NCI-H2107 (cell line): ENCODE measurements at places on chromosomes 3 and 15.

GRCh38 chr3:99013077-99013476, 111.6 kb upstream of the DCBLD2 start:
- no peak for DNase-seq

- DNase-seq: no peak
Measured at GRCh38 chr15:62566248-62566647, 401.2 kb upstream of the C2CD4B start.

DNA sequence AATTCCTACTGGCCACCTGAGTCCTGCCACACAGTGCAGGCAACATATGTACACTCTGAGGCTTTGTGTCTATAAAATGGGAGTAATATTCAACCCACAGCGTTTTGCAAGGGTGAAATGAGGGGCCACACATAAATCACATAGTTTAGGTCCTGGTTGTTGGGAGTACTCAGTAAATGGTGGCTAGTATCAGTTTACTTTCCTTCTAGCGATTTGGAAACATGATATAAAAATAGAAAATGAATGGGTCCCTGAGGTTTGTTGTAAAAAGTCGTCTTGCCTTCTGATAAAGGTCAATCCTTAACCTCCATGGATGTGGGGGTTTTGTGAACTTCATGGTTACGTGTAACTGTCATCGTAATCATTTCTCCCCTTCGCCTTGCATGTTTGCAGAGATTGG, 472.4 kb downstream of the EPHB1 start:
- no peak for DNase-seq

- no peak for DNase-seq
Measured at GRCh38 chr3:118144919-118145318, 889.7 kb downstream of the IGSF11 start.

DNA sequence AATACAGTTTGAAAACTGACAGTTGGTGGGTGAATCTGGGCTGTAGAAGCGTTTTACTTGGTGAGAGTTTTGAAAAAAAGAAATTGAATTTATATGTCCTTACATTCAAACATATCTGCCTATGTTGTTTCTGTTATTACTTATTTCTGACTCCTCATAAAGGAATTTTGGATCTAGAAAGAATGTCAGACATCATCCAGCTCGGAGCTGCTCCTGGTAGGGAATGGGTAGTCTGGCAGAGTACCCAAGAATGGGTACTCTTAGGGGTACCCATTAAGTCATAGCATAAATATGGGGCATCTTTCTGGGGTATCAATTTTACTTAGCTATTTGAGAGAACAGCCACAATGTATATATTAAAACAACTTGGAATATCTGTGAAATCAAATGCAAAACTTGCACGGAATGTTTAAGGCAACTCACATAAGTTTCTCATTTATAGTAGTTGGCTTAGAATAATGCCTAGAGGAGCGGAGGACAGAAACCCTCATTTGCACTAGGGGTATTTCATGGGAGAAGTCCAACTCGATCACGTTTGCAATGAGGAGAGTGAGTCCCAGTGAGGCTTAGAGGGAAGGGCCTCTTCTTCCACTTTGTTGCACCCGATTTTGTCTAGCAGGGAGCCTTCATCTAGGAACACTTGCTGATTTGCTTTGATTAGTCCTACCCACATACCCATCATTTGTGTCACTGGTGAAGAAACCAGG, 2.4 kb upstream of the LARP6 start:
- DNase-seq: no peak

DNA sequence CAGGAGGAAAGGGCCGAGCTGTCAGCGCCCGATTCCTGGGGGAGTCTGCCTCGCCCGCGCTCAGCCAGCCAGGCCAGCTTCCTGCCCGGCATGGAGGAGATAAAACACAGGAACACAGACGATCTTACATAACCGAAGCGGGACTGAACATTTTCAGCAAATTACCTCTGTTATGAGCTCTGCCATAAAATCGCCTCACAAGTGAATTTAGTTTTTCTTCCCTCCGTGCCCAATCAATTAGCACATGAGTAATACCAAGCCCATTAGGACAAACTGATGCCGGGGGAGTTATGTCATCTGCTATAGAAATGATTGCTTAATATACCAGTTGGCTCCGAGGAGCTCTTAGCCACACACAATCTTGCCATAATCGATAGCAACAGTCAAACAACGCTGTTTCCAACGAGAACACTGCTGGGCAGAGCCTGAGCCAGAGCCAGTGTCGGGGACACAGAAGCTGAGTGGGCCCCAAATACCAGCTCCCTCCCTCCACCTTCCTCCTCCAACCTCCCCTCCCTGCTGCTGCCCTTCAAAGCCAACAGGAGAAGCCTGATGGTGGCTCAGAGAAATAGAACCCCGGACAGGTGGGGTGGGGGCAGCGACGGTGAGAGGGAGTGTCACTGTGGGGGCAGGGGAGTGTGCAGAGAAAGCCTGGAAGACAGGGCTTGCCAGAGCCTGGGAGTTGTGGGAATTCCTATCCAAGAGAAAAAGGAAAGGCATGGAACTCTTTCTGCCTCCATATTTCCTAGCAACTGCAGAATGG, 279.4 kb upstream of the TLE3 start:
- DNase-seq: no peak

DNA sequence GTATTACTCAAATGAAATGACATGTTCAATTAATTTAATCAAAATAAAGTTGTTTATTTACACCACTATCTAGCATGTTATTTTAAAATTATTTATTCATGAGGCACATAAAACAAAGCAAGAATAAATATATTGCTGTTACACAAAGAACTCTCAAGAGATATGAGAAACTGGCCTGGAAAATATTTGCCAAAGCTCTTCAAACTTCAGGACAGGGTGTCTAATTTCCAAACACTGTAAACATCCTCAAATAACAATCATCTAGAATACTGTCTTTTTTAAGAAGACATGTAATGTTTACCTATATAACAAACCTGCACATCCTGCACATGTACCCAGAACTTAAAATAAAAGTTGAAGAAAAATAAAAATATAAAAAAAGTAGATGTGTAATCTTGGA, 876.6 kb downstream of the TUSC7 start:
- DNase-seq: no peak

- DNase-seq: no peak
Measured at GRCh38 chr3:179149406-179149867, 1.3 kb downstream of the PIK3CA start.

GRCh38 chr15:98878172-98878571, 129.4 kb downstream of the PGPEP1L start:
- no peak for DNase-seq

GRCh38 chr3:123287962-123288302, 86.2 kb downstream of the SEC22A start:
- DNase-seq: peak; percentile 17

DNA sequence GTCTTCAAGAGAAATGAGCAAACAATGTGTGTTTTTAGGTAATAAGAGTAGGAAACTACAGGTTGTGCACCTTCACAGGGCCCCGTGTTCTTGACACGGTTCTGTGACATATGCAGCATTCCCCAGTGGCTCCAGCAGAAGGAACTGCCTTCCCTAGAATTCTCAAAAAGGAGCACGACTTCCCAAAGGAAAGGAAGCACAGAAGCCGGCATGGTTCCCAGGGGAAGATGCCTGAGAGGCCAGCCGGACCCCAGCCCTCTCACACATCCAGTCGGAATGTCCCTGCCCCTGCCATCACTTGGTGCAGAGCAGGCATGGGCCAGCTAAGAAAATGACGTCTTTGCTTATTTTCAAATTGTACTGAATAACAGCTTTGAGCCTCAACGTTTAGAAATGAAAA, 187.3 kb upstream of the NSMCE3 start:
- DNase-seq: no peak

GRCh38 chr15:43872416-43873020, 45.7 kb downstream of the WDR76 start:
- no peak for DNase-seq

DNA sequence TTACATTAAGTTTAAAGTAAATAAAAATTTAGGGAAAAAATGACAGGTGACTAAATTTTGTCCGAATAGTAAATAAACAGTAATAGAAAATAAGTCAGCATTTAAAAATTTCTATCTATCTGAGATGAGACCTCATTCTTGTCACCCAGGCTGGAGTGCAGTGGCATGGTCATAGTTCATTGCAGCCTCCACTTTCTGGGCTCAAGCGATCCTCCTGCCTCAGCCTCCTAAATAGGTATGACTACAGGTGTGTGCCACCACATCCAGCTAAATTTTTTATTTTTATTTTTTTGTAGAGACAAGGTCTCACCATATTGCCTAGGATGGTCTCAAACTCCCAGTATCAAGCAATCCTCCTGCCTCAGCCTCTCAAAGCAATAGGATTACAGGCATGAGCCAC, 7.8 kb downstream of the KPNA4 start:
- no peak for DNase-seq

GRCh38 chr3:13475871-13476590, 4.1 kb upstream of the HDAC11 start:
- no peak for DNase-seq

- DNase-seq: no peak
Measured at GRCh38 chr3:67719333-67719732, 64.9 kb upstream of the SUCLG2 start.

DNA sequence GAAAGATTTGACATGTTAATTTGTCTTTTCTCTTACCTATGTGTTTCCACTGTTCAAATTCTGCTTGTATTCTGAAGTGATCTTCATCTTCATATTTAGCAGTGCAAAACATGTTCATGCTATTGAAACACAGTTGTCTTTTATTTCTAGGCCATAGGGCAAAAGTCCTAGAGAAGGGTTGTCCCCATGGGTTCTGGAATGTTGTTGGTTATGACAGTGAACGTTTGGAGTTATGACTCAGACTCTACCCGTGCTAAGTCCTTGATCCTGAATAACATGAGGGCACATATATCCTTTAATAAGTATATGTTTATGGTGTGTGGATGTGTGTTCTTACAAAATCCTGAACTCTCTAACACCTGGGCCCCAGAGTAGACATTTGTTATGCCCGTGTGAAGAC, 23.0 kb upstream of the ARPP21 start:
- DNase-seq: no peak

DNA sequence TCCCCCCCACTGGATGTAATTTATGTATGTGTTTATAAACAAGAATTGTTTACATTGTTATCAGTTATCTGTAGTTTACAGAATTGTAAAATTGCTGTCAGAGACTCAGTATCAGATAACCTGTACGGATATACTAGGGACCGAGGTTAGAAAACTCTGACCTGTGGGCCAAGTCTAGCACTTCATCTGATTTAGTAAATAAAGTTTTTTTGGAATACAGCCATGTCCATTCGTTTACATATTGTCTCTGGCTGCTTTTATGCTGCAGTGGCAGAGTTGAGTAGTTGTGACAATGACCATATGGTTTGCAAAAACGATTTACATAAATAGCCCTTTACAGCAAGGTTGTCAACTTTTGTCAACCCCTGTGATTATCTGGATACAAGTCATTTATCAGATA, 52.6 kb downstream of the LRRC28 start:
- DNase-seq: no peak

- no peak for DNase-seq
Measured at GRCh38 chr3:16455001-16455400, 58.5 kb downstream of the RFTN1 start.

DNA sequence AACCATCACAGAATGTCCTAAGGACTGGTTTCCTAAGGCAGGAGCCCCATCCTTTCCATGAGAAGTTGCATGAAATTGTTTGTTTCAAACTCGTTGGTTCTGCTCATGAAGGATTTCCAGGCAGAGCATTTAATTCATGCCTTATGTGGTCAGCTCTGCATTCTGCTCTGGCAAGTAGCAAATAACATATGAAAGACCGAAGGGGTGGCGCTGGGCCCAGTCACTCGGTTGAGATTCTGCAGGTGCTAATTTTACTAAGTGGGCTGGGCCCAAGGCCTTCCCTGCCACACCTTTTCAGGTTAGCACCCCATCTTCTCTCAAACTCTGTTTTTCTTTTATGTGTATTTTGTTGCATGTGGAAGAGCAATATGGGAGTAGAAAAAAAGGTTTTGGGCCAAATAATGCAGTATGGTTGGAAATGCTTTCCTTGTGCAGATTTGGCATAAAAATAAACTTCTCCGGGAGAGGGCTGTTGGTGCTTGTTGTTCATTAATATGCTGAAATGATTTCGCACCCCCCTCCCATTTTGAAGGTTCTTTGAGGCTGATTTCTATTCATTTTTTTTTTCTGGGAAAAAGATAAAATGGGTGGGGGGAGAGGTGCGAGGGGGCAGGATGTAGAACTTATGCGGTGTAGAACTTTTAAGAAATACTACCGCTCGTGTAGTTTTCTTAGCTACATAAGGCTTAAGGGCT, 182.9 kb upstream of the FEZF2 start:
- DNase-seq: no peak

- no peak for DNase-seq
Measured at GRCh38 chr15:62782896-62783295, 259.7 kb upstream of the TPM1 start.

DNA sequence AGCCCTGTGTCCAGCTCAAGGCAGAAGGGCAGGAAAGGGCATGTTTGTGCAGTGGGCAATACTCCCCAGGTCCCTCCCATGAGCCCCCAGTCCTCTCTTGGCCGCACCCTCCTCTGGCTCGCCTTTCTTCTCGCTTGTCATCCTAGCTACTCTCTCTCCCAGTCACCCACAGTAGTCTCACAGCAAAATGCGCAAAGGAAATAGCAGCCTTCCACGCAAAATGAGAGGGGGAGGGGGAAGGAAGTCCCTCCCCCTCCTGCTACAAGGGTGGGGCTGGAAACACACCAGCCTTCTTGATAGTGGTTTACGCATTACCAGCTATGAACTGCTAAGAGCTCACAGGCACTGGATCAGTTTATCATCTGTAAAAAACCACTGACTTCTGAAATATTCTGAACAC, 83.8 kb downstream of the GADL1 start:
- no peak for DNase-seq

- DNase-seq: no peak
Measured at GRCh38 chr15:38231436-38231835, 21.2 kb upstream of the SPRED1 start.

GRCh38 chr3:132284781-132285619, 32.2 kb upstream of the ACP3 start:
- no peak for DNase-seq

DNA sequence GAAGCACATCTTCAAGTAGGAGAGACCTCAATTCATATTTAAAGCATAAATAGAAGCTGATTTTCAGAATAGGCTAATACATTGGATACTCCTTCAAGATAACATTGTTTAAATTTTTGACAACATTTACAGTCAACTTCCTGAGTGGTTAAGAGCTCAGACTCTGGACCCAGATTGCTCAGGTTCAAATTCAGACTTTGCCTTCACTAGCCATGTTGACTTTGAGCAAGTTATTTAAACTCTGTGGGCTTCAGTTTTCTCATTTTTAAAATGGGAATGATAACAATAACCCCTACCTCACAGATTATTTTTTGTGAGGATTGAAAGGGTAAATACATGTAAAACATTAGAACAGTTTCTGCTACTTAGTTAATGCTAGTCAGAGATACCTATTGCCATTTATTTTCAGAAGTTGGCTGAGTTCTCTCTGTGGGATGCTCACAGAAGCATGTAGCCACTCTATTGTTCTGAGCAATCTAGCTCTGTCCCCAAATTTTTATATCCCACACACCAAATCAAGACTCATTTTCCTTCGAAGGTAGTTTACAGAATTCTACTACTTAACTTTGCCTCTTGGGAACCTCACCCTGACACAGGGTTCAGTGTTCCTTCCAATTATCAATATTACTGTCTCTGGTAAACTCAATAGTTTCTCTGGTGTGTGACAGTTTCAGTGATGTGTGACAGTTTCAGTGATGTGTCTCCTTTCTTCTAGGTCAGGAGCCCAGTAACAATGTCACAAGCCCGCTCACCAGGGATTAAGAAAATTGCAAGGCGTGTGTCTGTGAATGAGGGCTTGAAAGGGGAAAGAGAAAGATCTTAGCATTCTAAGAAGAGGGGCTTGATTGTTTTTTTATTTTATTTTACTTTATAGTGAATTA, 79.4 kb upstream of the OSTN start:
- DNase-seq: no peak

- DNase-seq: no peak
Measured at GRCh38 chr3:68363796-68364195, 568.6 kb downstream of the TAFA4 start.
